ENCODE measurements at places on chromosomes 2 and 18. TPM values are rescaled to one million over a fixed set of nuclear protein-coding genes. Genes with fewer than 3 reads are reported as not detected.

Gene OTOF
- under 0.01 TPM for total RNA-seq

Gene ARL4C
- 5.5 TPM for total RNA-seq

Gene CYRIA
- 2.5 TPM for total RNA-seq

Gene C2orf15
- not detected for total RNA-seq

Gene IL18RAP
- total RNA-seq: not detected

Gene KLHL30
- total RNA-seq: under 0.01 TPM

Gene CREG2
- total RNA-seq: 0.78 TPM

Gene TUBA4B
- not detected for total RNA-seq

Gene MAP3K19
- not detected for total RNA-seq

Gene SAG
- total RNA-seq: not detected

Gene GATA6
- 1.5 TPM for total RNA-seq

Gene MOCOS
- 8.8 TPM for total RNA-seq

Gene POMC
- 0.73 TPM for total RNA-seq

Gene SIGLEC15
- total RNA-seq: 5.1 TPM

Gene LRATD1
- total RNA-seq: 0.37 TPM

Gene CIB4
- total RNA-seq: not detected

Gene SERPINB4
- under 0.01 TPM for total RNA-seq

Gene VWC2L
- total RNA-seq: not detected

Gene C2orf72
- 0.20 TPM for total RNA-seq

Gene KIF1A
- not detected for total RNA-seq

Gene ANKRD30BL
- not detected for total RNA-seq

Gene EPHA4
- total RNA-seq: 35.3 TPM
